ENCODE measurements at places on chromosomes 2 and 18.

DNA sequence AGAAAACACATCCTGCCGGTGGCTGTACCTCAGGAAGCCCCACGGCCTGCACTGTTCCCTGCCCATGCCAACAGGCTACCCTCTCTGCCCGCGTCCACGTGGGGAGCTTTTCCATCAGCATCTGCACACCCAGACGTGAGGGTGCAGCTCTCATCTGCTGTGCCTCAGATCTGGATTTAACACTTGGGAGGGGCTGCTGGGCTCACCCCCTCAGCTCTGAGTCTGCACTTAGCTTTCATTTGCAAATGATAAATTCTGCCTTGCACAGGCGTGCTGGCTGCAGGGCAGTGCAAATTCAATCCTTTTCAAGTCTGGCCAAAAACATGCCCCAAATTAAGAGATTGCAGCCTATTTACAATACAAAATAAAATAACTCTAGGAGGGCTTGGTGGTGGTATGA, 245.7 kb downstream of the TWIST2 start:
- DNase-seq: no peak

DNA sequence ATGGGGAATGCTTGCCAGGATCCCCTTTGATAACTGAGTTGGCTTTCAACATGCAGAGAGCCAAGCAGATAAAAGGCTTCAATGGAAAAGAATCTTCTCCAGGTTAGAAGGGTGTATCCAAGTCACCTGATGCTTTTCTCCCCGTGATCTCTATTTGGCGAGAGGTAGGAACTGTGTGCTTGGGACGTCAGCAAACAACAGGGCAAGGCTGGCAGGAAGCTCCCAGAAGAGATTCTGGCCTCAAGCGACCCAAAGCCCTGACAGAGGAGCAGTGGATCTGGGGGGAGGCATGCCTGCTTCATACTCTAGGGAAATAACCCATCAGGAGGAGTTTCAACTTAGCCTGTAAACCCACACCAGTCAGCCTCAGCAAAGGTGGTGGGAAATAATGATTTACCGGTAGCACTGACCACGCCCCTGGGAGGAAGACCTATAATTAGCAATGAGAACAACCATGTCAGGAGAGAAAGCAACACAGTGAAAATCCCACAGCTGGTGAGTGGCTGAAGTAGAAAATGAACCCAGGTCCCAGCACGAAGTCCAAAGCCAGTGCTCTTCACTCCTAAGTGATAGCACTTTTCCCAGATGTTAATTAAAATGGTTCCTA, 76.3 kb upstream of the SEC11C start:
- no peak for DNase-seq

GRCh38 chr2:217822296-217823252, 180.2 kb downstream of the TNS1 start:
- no peak for DNase-seq

DNA sequence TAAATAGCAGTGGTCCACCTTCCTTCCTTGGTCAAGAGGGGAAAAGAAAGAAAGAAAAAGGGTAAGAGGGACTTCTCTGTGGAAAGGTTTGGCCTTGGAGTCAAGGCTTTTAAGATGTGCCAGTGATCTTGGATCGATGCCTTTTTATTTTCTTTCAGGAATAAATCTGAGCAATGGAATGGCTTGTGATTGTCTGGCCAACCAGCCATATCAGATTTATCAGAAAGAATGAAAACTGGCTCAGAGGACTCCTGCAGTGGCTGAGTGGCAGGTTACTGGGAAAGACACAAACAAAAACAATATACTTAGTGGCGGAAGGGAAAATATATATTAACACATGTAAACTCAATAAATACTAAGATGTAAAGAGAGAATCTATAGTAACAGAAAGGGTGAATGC, 4.3 kb downstream of the ERBB4 start:
- no peak for DNase-seq

GRCh38 chr2:85445316-85446295, 27.1 kb downstream of the SH2D6 start:
- no peak for DNase-seq

DNA sequence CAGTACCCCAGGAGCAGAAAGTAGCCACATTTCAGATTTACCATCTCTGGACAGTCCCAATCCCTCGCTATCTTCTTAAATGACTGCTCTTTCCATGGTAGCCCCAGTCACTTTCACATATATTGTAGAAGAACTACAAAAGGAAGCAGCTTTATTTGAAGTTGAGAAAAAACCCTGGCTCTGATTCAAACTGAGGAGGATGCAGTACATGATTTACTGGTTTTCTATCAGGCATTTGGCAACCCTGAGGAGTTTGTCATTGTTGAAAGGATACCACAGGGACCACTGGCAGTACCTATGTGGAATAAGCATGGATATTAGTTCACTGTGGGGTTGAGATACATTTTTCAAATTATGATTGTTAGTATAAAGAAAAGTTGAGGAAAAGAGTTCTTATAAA, 640.9 kb upstream of the SETBP1 start:
- DNase-seq: no peak
